ENCODE measurements at places on chromosomes 4 and X.

GRCh38 chr4:5143940-5144339 lies 92.7 kb downstream of the STK32B start:
- DNase-seq: no peak

DNA sequence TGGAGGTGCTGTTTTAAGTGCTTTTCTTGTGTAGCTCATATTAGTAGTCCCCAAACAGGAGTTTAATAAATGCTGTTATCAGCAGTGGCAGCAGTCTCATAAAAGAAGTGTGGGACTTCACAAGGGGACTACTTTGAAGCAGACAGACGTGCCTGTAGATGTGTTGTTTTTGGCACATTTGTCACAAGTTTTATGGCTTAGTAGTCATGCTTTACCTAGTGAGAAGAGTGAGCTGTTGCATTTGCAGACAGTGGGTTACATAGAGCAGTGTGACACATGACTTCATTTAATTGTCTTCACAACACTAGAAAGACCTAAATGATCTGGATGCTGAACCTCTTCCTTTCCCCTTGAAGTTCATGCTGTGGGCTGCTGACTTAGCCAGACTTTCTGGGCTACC lies 149.5 kb upstream of the MBNL3 start:
- no peak for DNase-seq

DNA sequence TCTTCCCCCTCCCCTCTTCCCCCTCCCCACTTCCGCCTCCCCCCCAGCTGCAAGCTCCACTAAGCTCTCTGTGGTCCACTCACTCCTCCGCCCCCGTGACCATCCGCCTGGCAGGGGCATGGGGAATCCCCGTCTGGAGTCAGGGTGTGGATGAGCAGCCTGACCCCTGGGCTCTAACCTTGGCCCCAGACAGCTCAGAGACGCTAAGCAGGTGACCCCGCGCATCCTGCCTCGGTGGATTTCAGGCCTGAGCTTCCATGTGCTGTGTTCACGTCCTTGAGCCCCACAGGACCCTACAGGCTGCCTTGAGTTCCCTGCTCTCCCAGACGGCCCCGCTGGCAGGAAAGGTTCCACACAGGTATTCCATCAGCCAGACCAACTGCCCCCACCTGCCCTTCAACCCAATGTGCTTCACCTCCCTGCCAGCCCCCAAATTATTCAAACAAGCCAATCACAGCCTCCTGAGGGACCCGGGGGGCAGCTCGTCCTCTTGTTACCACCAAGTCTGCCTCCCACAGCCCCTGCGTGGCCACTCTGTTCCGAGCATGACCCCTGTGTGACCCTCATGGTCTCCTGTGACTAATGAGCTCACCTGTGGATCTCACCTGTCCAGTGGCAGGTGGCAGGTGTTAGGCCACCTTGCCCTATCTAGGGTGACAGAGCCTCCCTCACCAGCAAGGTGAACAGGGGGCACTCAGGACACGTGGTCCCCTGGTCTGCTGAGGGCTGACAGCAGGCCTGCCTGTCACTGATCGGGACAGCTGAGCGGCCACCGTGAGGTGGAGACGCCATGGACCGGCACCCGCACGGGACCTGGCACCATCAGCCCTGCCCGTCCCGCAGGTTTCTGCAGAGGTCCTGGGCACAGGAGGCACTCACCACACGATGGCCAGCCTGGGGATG lies 73.2 kb upstream of the MXD4 start:
- DNase-seq: no peak

- no peak for DNase-seq
These were observed 32.9 kb upstream of the PGM2 start for GRCh38 chr4:37793562-37793961.

GRCh38 chrX:150635952-150636351 lies 57.2 kb upstream of the MTMR1 start:
- DNase-seq: no peak

DNA sequence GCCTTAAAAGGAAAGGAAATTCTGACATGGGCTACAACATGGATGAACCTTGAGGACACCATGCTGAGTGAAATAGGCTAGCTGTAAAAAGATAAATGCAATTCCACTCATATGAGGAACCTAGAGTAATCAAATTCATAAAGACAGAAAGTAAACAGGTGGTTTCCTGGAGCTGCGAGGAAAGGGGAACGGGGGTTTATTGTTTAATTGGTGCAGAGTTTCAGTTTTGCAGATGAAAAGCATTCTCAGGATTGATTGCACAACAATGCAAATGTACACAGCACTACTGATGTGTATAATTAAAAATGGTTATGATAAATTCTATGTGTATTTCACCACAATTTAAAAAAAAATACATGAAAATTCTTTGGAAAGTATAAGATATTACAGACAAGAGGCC lies 24.0 kb downstream of the PLRG1 start:
- DNase-seq: no peak

All from Right ventricle myocardium superior (tissue), 1 donor.